ENCODE measurements at places on chromosomes 3 and 15.

GRCh38 chr3:82824491-82824890 lies 1063.0 kb upstream of the GBE1 start:
- DNase-seq: no peak

GRCh38 chr15:97146929-97147870 lies 813.3 kb upstream of the ARRDC4 start:
- DNase-seq: no peak

- no peak for DNase-seq
Observed at GRCh38 chr3:152309535-152310307, 41.0 kb downstream of the MBNL1 start.

GRCh38 chr3:183438735-183439134 lies 10.3 kb upstream of the MCF2L2 start:
- no peak for DNase-seq

- DNase-seq: no peak
Observed at GRCh38 chr3:149833241-149833640, 20.2 kb downstream of the RNF13 start.

- no peak for DNase-seq
Observed at GRCh38 chr3:160671231-160671630, 5.7 kb upstream of the ARL14 start.

DNA sequence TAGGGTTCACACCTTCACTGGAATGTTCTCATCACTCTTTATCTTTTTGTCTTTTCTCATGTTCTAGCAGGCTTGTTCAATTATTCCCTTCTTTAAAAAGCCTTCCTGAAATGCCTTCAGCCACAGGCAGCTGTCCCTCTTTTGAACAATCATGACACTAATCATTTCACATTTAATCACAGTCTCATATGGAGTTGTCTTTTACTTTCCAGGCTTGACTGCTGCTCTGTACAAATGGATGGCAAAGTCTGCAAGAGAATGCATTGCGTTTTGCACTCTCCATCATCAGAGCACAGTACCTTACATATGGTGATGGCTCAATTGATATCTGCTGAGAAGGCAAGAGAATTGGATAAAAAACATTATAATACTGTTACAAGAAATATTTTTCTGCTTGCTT lies 529.8 kb downstream of the DIPK2A start:
- no peak for DNase-seq
